ENCODE measurements at places on chromosomes 3 and 15.

- no peaks in the 10 kb centered on the region for H3K27me3 ChIP-seq
- DNase-seq = no peak
- H3K4me3 ChIP-seq = no peak overlapping the region
- peaks cover 3% of the 10 kb centered on the region for H3K4me1 ChIP-seq
- H3K27ac ChIP-seq = no peak overlapping the region
Measured at GRCh38 chr15:74040109-74040850, 42.1 kb downstream of the GOLGA6A start.

GRCh38 chr15:66196602-66197001, 56.9 kb downstream of the MEGF11 start:
- H3K27ac ChIP-seq = no peak overlapping the region
- DNase-seq = no peak
- H3K36me3 ChIP-seq = no peaks in the 10 kb centered on the region
- no peak overlapping the region for H3K4me3 ChIP-seq
- no peaks in the 10 kb centered on the region for H3K4me1 ChIP-seq

GRCh38 chr15:28060005-28060404, 39.1 kb downstream of the OCA2 start:
- no peak for DNase-seq
- H3K36me3 ChIP-seq = peaks cover 4% of the 10 kb centered on the region

- H3K27me3 ChIP-seq = no peaks in the 10 kb centered on the region
- H3K27ac ChIP-seq = no peak overlapping the region
Measured at GRCh38 chr3:156781310-156782230, 44.6 kb upstream of the LEKR1 start.

DNA sequence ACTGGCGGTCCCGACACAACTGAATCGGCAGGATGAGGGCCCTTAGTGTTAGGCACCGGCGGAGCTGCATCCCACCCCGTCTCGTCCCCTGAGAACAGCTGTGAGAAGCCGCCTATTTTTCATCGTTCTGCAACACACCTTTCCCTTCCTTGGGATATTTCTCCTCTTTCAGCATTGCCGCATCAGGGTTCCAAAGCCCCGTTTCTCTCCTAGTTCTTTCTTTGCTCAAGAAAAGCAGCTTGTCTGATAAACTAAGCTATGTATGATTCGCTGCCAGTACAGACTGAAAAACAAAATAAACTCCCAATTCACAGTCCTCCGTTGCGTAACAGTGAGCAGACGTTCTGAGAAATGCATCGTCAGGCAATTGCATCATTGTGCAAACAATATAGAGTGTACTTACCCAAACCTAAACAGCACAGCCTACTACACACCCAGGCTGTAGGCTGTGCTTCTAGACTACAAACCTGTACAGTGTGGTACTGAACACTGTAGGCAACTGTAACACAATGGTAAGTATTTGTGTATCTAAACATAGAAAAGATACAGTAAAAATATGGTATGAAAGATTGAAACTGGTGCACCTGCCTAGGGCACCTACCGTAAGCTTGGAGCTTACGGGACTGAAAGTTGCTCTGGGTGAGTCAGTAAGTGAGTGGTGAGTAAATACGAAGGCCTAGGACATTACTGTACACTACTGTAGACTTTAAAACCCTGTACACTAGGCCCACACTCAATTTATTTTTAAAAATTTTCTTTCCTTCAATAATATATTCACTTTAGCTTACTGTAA, 8.9 kb upstream of the ADAMTS17 start:
- no peaks in the 10 kb centered on the region for H3K36me3 ChIP-seq
- H3K27ac ChIP-seq = no peak overlapping the region
- DNase-seq = no peak
- peaks cover 3% of the 10 kb centered on the region for H3K4me1 ChIP-seq
- H3K27me3 ChIP-seq = peaks cover 9% of the 10 kb centered on the region

GRCh38 chr3:56926243-56926946, 124.6 kb upstream of the ARHGEF3 start:
- no peaks in the 10 kb centered on the region for H3K27me3 ChIP-seq
- no peaks in the 10 kb centered on the region for H3K36me3 ChIP-seq
- DNase-seq = no peak
- H3K27ac ChIP-seq = no peak overlapping the region
- peaks cover 27% of the 10 kb centered on the region for H3K4me1 ChIP-seq

DNA sequence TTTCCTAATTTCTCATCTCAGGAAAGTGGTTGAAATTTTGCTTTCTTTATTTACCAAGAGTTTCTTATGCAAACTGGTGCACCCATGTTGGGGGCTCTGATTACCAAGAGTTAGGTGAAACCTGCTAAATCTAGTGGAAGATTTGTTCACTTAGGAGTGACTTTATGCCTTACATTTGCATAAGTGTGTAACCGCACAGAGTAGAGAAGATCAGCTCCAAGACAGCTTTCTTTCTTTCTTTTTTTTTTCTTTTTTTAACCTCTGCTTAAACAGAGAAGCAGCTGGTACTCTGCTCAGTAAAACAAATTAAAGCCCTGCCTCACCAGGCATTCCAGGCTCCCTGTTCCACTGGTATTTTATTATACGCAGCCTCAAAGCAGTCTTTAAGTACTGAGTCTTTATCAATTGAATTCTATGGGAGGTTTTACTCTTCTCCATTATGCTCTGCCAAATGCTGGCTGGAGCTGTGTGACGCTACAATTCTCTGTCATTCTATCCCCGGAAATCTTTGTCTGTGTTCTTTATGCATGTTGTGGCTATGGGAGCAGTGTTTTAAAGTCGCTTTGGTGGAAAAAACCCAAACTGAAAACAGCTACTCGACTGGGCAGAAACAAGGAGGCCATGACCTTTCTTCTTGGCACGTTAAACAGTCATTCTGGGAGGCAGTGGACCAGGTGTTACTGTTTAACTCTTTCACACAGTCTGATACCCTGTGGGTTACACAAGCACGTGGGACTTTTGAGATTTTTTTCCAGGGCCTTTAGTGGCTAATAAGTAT, 55.2 kb upstream of the GBE1 start:
- H3K36me3 ChIP-seq = no peaks in the 10 kb centered on the region
- peak overlapping the region; percentile 51 for H3K27ac ChIP-seq
- no peaks in the 10 kb centered on the region for H3K4me1 ChIP-seq
- DNase-seq = no peak

DNA sequence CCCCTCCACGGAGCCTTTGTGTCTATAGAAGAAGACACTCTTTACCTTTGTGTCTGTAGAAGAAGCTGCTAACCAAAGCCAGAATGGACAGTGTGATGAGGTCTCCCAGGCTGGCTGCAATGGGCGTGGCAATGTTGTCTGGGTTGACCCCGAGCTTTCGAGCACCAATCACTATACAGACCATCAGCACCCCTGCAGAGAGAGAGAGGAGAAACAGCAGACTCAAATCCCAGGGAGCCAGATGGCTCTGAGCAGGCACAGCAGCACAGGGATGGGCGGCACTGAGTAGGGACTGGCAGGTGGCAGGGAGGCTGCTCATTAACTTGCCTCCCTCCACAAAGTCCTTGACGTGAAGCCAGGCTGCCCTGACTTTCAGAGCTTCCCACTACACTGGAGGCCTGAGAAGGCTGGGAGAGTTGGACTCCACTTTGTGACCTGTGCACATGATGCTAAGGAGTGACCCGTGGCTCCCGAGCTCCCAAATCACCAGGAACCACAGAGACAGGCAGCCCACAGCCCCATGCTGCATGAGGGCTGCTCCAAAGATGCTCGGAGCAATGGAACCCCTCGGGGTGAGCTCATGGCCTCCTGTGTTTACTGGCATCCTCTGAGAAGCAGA, 53.9 kb downstream of the ROPN1B start:
- peaks cover 17% of the 10 kb centered on the region for H3K4me1 ChIP-seq
- H3K4me3 ChIP-seq = no peak overlapping the region
- H3K27me3 ChIP-seq = no peaks in the 10 kb centered on the region
- no peak overlapping the region for H3K27ac ChIP-seq

- no peak for DNase-seq
- no peaks in the 10 kb centered on the region for H3K4me1 ChIP-seq
Measured at GRCh38 chr3:115280506-115280905, 133.4 kb upstream of the ZBTB20 start.

DNA sequence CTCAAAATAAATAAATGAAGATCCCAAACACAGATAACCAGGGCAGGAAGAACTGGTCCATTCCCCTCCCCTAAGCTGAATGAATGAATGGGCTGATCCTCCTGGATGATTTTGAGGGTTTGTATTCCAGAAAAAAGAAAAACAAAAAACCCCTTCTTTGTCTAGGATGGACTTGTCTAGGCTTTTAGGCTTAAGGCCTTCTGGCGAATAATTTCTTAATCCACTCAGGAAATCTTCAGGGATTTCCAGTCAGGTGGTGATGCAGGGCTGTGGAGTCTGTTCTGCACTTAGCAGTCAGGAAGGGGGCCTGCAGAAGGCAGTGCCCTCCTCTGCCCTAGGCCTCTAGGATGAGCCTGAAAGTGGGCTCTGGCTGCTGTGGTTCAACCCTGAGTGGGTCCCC, 52.1 kb downstream of the BDH1 start:
- H3K36me3 ChIP-seq = no peaks in the 10 kb centered on the region
- H3K4me3 ChIP-seq = no peak overlapping the region
- DNase-seq = no peak
- H3K27ac ChIP-seq = no peak overlapping the region
- no peaks in the 10 kb centered on the region for H3K4me1 ChIP-seq

GRCh38 chr3:7764115-7764514, 737.5 kb upstream of the LMCD1 start:
- H3K4me3 ChIP-seq = no peak overlapping the region
- H3K27me3 ChIP-seq = no peaks in the 10 kb centered on the region
- no peaks in the 10 kb centered on the region for H3K36me3 ChIP-seq

- H3K4me3 ChIP-seq = peak overlapping the region; percentile 34
- H3K27me3 ChIP-seq = no peaks in the 10 kb centered on the region
- H3K4me1 ChIP-seq = peaks cover 40% of the 10 kb centered on the region
- peaks cover 10% of the 10 kb centered on the region for H3K36me3 ChIP-seq
Measured at GRCh38 chr3:42114130-42114725, 23.1 kb downstream of the TRAK1 start.

DNA sequence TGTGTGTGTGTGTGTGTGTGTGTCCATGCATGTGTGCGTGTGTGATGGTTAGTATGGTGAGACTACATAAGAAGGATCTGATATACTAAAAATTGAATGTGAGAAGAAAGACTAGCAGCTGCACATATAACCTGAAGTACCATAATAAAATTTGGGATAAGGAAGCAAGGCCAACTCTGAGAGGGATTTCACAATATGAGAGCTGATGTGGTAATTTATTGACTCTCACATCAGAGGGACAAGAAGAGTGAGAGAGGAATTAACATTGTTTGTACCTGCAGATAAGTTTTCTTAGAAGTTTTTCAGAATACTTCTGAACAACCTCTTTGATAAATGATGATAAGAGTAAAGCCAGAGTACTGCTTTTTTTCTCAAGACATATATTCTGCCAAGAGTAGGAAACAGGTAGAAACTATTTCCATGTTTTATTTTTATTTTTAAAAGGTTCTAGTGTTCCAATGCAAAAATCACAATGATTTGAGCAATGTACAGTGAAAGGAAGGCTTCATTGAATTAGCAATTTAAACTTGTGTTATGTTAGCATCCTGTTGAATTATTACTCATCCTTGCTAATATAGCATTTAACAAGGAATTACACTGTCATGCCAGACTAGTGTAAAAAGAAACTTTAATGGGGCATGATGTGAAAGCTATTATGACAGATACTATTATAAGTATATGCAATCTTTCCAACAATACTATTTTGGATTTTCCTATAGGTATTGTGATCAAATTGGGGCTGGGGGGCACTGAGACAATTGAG, 415.5 kb upstream of the ARPP21 start:
- H3K4me3 ChIP-seq = no peak overlapping the region
- H3K36me3 ChIP-seq = no peaks in the 10 kb centered on the region
- H3K4me1 ChIP-seq = no peaks in the 10 kb centered on the region
- no peaks in the 10 kb centered on the region for H3K27me3 ChIP-seq
- H3K27ac ChIP-seq = no peak overlapping the region
- no peak for DNase-seq

- H3K36me3 ChIP-seq = no peaks in the 10 kb centered on the region
- no peak for DNase-seq
- no peaks in the 10 kb centered on the region for H3K4me1 ChIP-seq
- H3K27ac ChIP-seq = no peak overlapping the region
- no peaks in the 10 kb centered on the region for H3K27me3 ChIP-seq
Measured at GRCh38 chr3:85667744-85668143, 709.0 kb downstream of the CADM2 start.

GRCh38 chr15:38671675-38672254, 107.2 kb upstream of the RASGRP1 start:
- peaks cover 41% of the 10 kb centered on the region for H3K4me1 ChIP-seq
- DNase-seq = peak; percentile 47
- no peaks in the 10 kb centered on the region for H3K36me3 ChIP-seq
- H3K4me3 ChIP-seq = peak overlapping the region; percentile 6
- no peaks in the 10 kb centered on the region for H3K27me3 ChIP-seq
- H3K27ac ChIP-seq = peak overlapping the region; percentile 99

GRCh38 chr3:178088963-178089362, 447.3 kb upstream of the KCNMB2 start:
- no peak overlapping the region for H3K4me3 ChIP-seq
- DNase-seq = no peak
- peaks cover 2% of the 10 kb centered on the region for H3K36me3 ChIP-seq
- peaks cover 12% of the 10 kb centered on the region for H3K27me3 ChIP-seq
- peaks cover 3% of the 10 kb centered on the region for H3K4me1 ChIP-seq
- H3K27ac ChIP-seq = no peak overlapping the region

GRCh38 chr3:191070762-191071403, 128.2 kb upstream of the OSTN start:
- H3K36me3 ChIP-seq = no peaks in the 10 kb centered on the region
- DNase-seq = no peak
- no peak overlapping the region for H3K4me3 ChIP-seq
- H3K4me1 ChIP-seq = no peaks in the 10 kb centered on the region

GRCh38 chr3:32755761-32756160, 62.0 kb upstream of the TRIM71 start:
- H3K4me1 ChIP-seq = no peaks in the 10 kb centered on the region
- H3K36me3 ChIP-seq = peaks cover 21% of the 10 kb centered on the region
- H3K27ac ChIP-seq = no peak overlapping the region
- no peaks in the 10 kb centered on the region for H3K27me3 ChIP-seq
- no peak overlapping the region for H3K4me3 ChIP-seq

DNA sequence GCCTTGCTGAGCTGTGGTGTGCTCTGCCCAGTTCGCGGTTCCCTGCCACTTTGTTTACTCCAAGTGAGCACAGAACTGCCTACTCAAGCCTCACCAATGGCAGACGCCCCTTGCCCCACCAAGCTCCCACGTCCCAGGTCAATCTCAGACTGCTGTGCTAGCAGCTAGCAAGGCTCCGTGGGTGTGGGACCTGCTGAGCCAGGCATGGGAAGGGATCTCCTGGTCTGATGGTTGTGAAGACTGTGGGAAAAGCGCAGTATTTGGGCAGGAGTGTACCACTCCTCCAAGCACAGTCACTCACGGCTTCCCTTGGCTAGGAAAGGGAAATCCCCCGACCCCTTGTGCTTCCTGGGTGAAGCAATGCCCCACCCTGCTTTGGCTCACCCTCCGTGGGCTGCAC, 45.0 kb downstream of the SLC12A6 start:
- no peak overlapping the region for H3K4me3 ChIP-seq
- H3K4me1 ChIP-seq = peaks cover 22% of the 10 kb centered on the region
- H3K36me3 ChIP-seq = peaks cover 18% of the 10 kb centered on the region

GRCh38 chr3:54649551-54649950, 278.3 kb downstream of the LRTM1 start:
- H3K4me3 ChIP-seq = no peak overlapping the region
- H3K27me3 ChIP-seq = peaks cover 3% of the 10 kb centered on the region
- DNase-seq = no peak

GRCh38 chr15:68200016-68200861, 4.9 kb downstream of the CALML4 start:
- H3K27ac ChIP-seq = no peak overlapping the region
- H3K4me3 ChIP-seq = no peak overlapping the region
- H3K36me3 ChIP-seq = no peaks in the 10 kb centered on the region
- H3K4me1 ChIP-seq = peaks cover 5% of the 10 kb centered on the region
- no peaks in the 10 kb centered on the region for H3K27me3 ChIP-seq
- no peak for DNase-seq
